ENCODE measurements at places on chromosomes 2 and 18. TPM values are rescaled to one million over a fixed set of nuclear protein-coding genes. Genes with fewer than 3 reads are reported as not detected.

DNA sequence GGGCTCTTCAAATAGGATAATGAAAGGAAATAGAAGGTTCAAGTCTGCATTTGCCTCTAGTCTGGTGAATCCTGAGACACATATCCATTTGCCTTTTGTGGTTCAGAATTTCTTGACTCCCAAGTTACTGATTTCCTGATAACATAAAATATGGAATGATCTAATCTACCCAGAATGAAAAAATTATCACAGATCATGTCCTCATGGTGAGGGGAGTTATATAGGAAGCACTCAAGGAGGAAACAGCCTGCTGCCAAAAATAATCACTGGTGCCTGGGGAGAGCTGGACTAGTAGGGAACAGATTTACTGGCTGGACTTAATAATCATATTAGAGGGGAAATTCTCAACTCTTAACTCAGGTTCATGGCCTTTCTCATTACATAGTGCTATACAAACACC lies 95.5 kb upstream of the STK17B start:
- DNase-seq, result no peak

DNA sequence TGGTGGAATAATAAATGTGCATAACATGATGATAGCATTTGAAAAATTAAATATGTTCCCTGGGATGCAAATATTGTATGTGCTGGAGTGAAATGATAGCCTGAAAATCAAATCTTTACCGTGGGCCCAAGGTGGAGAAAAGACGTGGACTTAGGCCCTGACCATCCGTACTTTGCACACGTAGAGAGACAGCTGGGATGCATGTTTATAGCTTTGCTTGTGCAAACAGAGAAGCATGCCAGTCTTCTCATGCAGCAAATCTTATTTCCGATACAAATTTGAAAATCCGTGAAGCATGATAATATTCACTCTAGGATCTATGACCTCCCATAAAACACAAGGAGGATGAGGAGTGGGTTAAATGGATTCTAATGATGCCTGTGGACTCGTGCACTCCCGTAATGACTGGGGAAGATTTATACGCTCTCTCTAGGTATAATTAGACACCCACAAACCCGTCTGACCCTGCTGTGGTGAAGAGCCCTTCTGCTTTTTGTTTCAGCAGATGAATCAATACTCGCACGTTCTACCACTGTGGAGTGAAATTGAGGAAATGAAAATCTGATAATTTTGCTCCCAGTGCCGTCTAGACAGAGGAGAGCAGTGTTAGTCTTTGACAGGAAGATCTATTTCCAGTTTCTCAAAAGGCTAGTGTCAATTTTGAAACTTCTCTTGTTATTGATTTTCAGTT lies 810.3 kb upstream of the SALL3 start:
- DNase-seq, result no peak

GRCh38 chr18:54946149-54946581 lies 13.1 kb downstream of the CCDC68 start:
- peak; percentile 65 for DNase-seq

DNA sequence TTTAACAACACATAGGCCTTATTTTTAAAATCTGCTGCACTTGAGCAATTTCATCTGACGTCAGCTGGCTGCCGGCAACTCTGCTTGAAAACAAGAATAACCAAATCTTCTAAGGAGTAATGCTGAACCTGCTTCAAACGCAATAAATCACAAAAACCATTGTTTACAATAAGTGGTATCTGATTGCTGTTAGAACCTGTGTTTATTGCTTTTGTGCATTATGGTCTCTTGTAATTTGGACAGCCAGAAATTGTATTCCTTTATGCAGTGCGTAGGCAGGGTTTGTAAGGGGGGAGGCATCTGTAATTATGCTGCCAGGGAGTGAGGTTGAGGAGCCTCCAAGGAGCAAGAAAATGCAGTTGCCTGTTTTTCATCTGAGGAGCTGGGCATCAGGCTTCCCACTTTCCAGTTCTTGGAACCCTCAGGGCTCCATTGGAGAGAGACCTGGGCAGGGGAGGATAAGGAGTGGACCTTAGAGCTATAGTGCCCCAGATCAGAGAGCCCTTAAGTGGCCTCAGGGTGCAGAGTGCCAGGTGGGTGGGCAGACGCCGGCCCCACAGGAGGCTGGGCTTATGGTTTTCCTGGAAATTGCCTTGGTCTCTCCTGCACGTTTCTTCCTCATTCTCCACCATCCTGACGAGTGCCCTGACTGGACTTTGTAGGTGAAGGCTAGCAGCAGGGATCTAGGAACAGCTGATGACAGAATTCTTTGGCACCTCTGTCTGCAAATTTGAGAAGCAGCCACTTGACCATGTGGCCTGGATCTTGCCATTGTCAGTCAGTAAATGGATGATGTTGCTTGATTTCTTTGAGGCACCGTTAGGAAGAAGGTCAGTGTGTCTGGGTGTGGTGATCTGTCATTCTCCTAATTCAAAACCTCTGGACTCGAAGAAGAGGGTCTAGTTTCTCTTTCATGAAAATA lies 129.2 kb downstream of the KLHL29 start:
- no peak for DNase-seq

DNA sequence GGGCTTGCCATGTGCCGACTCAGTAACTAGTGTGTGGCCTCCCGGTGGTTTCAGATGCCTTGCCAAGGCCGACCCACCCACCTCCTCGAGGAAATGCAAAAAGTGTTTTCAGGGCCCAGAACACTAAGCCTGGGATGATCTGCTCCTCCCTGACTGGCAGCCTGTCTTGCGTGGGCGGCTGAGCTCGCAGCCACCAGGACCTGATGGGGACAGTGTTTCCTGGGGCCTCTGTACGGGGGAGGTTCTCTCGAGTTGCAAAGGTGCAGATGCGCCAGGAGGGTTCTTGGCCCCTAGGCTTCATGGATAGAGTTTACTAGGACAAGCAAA lies 85.2 kb downstream of the GLI2 start:
- DNase-seq, result peak; percentile 38

- DNase-seq, result no peak
Observed at GRCh38 chr2:211479536-211480150, 923.2 kb downstream of the CPS1 start.

GRCh38 chr2:122682356-122682755 lies 926.9 kb downstream of the TSN start:
- no peak for DNase-seq

GRCh38 chr18:56043641-56044061 lies 455.7 kb upstream of the TCF4 start:
- no peak for DNase-seq

- DNase-seq, result peak; percentile 82
Observed at GRCh38 chr2:236343400-236344161, 79.4 kb upstream of the ASB18 start.

- DNase-seq, result no peak
Observed at GRCh38 chr2:68119504-68119903, 38.2 kb upstream of the PNO1 start.

DNA sequence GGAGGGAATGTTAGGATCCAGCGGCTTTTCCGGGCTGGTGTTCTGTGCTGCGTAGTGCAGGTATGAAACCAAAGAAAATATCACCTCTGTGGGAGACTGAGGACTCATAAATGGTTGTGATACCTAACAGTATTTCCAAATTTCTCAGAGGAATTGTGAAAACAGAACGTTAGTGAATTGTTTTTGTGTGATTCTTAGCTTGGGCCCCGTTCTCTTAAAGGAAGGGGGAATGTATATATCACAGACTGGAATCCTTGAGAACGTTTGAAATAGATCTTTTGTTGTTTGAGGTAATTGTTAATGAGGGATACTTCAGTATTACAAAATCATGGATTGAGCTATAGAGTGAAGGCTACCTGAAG lies 834 bp downstream of the ZNF638 start:
- no peak for DNase-seq

DNA sequence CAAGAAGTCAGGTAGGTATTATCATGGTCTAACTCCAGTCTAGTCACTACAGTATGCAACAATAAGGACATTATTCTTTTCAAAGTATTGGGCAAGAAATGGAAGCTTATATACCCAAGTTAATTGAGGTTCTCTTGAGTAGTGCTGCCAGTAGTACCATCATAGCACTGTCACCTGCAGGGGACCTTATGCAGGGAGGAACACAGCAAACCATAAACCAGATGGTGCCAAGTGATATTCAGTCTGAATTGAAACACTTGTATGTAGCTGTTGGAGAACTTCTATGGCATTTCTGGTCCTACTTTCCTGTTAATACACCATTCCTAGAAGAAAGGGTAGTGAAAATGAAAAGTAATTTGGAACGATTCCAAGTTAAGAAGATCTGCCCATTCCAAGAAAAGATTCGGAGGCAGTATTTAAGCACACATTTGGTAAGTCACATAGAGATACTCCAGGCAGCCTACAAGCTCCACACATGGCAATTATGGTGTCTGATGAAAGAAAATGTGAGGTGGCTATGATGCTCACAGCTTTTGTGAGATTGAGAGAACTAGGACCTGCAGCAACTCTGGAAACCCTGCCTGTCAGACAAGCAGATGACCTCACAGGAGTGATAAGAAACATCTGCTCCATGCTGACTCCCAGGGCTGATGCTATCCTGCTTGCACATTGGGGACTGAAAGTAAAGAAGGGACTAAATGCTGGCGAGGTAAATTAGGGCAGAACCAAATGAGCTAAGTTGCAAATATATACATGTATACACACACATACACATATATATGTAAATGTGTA lies 174.7 kb downstream of the MC4R start:
- no peak for DNase-seq

DNA sequence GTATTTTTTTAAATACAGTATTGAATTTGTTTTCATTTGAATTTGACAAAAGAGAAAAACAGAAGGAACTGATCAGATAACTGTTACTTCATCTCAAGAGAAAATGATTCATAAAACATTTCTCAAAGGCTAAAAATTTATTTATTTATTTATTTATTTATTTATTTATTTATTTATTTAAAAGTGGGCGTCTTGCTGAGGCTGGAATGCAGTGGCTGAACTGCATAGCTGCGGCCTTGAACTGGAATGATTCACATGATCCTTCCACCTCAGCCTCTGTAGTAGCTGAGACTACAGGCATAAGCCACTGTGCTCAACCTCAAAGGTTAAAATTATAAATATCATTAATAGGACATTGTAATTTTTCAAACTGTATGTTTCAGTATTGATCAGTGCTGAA lies 4.5 kb upstream of the PUM2 start:
- no peak for DNase-seq

DNA sequence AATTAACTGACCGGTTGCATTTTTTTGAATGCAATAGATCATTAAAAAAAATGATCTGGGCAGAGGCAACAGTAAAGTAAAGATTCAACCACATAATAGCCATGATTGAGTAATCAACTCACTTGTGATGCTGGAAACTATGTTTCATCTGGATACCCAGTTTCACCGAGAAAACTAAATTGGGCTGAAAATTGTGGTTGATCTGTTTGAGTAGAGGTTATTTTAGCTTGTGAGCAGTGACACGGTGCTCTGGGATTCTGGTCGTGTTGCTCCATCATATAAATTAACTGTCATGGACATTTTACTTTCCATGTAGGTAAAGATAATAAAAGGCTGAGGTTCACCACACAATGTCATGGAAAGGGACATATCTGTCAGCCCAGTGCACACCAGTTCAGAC lies 58.7 kb downstream of the CD226 start:
- no peak for DNase-seq

DNA sequence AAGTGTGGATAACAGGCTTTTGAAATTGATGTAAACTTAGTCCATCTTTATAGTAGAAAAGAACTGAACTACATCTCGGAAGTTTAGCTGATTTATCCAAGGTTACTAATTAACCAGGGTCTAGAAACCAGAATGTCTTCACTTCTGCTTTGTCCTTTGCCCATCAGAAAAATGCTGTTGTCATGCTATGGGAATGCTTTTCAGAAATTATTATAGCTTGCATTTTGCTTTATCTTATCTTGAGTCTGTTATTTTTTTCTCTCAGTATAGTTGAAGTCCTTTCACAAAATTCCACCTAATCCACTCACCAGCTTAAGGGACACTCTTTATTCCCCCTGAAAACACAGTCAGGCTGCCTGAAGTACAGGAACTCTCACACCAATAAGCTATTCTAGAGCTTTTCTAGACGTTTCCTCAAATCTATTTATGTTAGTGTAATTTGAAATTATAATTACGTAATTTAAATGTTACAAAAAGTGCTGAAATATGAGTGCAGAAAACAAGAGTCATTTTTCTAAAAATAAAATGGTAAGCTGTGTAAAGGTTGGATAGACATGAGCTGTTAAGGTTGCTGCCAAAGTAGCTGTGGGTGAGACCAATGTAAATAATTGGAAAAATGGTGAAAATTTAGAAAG lies 456.3 kb downstream of the TGIF1 start:
- peak; percentile 24 for DNase-seq

- no peak for DNase-seq
Observed at GRCh38 chr2:33091541-33092123, 144.9 kb downstream of the LTBP1 start.

GRCh38 chr2:130300258-130300969 lies 42.3 kb upstream of the IMP4 start:
- no peak for DNase-seq

DNA sequence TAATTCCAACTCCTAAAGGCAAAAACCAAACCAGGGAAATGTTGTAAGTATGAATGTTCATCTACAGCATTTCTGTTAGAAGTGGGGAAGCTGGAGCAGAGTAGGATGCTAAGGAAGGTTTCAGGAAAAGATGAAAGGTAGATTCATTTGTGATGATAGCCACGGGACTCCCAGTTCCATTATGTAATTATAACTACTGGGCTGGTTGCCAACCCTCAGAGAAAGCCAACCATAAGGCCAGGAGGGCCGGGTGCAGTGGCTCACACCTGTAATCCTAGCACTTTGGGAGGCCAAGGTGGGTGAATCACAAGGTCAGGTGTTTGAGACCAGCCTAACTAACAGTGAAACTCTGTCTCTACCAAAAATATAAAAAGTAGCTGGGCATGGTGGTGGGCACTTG lies 288.9 kb upstream of the ETAA1 start:
- no peak for DNase-seq

DNA sequence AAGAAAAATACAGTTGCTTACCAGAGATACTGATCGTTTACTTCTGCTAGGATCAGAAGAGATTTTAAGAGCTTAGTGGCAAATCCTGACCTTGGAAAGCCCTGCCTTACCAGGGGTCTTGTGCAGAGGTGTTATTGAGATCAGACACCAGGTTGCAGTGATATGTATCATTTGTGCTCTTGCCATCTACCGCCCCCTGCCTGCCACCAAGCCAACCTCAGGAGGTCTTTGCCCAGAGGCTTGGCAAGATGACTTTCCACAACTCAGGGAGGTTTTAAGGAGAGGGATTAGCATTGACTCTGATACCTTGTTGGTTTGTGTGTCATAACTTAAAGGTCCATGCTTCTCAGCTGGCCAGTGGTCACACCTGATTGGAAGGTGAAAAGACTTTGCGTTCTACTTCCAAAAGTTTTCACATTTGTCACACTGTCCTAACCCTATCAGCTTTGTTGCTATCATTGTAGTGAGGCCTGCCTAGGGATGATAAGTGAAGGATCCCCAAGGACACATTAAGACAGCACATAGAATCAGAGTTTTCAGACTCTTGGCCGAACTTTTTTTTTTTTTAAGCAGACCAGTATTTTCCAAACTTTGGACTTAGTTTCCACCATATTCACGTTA lies 46.2 kb upstream of the MGAT5 start:
- DNase-seq, result peak; percentile 56

CCDC138 gene
- polyA plus RNA-seq, result 2.7 TPM

CD302 gene
- 7.1 TPM for polyA plus RNA-seq

C2orf92 gene
- polyA plus RNA-seq, result 4.5 TPM

R3HDM1 gene
- 9.1 TPM for polyA plus RNA-seq

NR4A2 gene
- 5.8 TPM for polyA plus RNA-seq

SERPINB2 gene
- 0.86 TPM for polyA plus RNA-seq

ZC3H8 gene
- 15.2 TPM for polyA plus RNA-seq

GTF3C2 gene
- polyA plus RNA-seq, result 46.8 TPM

CENPA gene
- polyA plus RNA-seq, result 5.5 TPM

HDLBP gene
- polyA plus RNA-seq, result 394 TPM

HOXD3 gene
- polyA plus RNA-seq, result 0.41 TPM

FOXI3 gene
- not detected for polyA plus RNA-seq

EFHD1 gene
- polyA plus RNA-seq, result 13.4 TPM

SLC11A1 gene
- 1.2 TPM for polyA plus RNA-seq

ANKAR gene
- 4.6 TPM for polyA plus RNA-seq
